ENCODE measurements at places on chromosomes 7 and 10.

DNA sequence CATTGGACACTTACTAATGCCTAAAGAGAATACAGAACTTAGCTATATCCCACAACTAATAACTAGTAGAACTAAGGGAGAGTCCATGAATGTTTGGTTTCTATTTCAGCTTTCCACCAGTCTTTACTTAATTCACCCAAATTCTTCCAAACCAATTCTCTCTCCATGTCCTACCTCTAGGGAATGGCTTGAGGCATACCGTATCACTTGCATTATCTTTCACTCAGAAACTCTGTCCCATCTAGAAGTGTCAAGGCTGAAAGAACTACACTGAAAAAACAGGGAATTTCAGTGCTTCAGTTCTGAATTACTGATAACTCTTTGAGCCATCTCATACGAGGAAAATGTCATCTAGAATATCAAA is 758 bp downstream of the TMEM168 start:
- DNase-seq, result no peak

DNA sequence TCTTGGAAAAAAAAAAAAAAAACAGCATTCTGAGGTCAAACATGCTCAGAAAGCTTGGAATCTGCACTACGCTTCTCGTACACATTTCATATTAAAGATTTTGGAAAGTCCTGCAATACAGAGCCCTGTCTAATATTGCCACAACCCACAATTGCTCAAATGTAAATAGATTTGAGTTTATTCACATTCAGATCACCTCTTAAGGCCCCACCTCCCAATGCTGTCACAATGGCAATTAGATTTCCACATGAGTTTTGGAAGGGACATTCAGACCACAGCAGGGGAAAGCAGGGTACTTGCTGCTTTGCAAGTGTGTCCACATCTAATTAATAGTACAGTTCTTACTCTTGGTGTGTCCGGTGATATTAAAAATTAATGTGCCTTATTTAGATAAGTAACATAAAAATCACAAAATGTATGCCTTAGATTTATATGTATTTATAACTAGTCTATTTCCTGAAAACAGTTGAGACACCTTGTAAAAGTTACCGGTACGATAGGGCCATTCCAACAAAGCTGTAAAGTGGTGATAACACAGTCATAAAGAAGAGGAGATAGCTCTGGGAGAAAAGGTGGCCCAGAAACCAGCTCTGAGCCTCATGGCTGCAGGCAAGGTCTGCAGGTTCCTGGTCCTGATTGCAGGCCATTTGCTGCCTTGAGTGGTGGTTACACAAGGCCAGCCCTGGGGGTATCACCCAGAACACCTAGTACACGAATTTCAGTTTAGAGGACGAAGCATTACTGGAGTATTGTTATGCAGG is 27.9 kb downstream of the EGFR start:
- DNase-seq, result no peak

DNA sequence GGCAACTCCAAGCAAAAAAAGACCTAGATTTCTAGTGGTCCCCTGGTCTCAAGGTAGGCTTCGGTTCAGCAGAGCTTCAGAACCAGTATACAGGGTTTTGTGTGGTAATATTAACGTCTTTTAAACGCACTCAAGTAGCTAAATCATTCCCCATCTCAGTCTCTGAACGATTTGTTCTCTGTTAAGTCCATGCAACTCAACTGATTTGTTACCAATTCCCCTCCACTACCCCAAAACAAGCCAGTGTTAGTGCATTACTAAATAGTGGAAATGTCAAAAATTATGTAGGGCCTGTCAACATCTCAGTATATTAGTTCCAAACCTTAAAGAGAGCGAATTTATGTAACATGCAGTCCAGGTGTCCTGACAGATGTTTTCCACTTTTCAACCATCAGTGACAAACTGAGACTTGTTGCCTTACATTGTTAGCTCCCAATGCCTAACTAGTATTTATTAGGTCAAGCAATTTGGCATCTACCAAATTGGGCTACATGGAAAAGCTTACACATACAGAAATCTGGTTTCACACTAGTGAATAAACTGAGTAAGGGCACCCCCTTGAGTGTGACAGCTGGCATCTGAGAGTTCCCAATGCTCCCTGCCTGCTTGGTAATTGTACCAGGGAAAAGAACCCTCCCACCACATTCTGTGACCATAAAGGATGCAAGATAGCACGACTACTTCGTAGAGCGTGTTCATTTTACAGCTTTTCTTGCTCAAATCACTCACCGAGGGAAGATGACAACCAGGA is 12.2 kb downstream of the HNRNPA2B1 start:
- DNase-seq, result no peak

- DNase-seq, result no peak
Observed at GRCh38 chr10:58070956-58071355, 196.7 kb downstream of the IPMK start.

- no peak for DNase-seq
Observed at GRCh38 chr10:115921795-115922194, 351.2 kb downstream of the GFRA1 start.

DNA sequence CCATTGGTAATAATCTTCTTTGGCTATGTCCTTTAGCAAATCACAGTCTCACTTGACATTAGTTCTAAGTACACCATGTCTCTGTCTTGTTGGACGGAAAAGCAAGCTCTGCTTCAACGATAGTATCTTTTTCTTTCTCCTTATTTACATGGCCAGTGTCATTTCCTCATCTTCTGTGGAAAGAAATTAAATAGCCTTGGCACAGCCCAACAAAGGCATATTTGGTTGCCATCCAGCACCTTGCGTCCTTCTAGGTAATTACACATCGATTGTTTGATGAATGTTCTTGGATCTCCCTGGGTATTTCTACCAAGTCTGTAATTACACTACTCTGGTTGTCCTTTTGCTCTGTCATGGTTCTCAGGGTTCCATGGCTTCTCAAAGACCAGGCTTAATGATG is 183.1 kb downstream of the CHN2 start:
- no peak for DNase-seq

DNA sequence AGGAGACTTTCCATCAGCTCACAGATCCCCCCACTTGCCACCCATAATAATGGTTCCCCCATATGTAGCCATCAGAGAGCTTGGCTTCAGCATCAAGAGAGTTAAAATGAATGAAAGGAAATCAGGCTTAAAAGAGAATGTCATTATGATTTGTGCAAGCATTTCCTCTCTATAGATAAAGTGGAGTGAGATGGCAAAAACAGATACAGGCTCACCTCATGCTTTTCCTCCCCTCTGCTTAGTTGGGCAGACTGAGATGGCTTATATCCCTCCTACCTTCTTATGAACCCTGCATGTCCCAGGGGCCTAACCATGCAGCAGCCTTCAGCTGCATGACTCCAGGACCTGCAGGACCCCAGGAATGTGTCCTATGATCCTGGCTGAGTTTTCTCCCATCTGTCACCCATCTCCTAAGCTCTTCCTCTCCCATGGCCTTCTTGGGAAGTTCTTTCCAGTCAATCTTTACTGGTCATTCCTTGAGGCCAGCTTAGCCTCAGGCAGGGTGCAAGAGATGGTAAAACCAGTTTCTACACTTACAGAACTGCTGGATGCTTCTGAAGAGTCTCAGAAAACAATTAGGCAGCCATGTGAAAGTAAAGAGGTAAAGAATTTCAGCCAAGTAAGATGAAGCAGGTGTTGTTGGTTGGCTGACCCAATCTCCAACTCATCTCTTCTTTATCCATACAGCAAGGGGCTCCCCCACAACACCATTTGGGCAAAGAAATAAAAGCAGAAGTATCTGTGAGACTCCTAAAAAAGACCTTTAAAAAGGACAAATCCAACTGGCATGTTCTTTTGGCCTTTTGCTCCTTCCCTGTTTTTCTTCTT is 159.7 kb downstream of the RTKN2 start:
- DNase-seq, result no peak

GRCh38 chr7:36019980-36020379 is 133.1 kb upstream of the EEPD1 start:
- DNase-seq, result no peak

DNA sequence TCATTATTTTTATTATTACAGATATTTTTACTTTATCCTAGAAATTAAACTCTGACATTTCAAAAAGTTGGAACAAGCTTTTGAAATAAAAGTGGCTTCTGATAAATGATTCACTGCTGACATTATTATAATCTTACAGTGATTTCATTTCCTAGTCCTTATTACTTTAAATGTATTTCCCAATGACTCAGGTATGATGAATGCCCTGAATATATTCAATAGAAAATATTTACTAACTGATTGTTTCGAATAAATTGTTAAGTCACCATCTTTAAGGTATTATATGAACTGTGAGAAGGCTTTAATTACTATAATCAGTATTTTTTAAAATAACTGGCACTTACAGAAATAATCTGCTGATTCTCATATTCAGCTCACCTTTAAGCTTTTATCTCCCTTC is 21.6 kb downstream of the DKK1 start:
- no peak for DNase-seq

- no peak for DNase-seq
Observed at GRCh38 chr10:12287772-12288171, 61.6 kb upstream of the CAMK1D start.

GRCh38 chr10:79927111-79927828 is 21.6 kb downstream of the SFTPD start:
- no peak for DNase-seq

DNA sequence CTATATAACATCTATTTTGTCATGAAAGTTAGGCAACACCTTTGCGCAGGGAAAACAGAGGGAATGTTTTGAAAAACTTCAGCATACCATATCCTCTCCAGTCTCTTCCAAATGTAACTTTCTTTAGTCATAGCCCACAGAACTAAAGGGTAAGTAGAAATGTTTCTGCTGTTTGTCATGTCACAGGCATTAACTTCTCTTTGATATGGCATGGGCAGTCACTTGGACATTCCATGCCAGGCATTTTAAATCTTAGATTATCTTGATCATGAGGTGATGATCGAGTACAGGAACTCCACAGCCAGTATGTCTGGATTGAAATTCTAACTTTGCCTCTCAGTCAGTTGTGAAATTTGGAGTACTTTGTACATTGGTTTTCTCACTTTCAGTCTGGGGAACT is 27.5 kb upstream of the ETV1 start:
- no peak for DNase-seq

DNA sequence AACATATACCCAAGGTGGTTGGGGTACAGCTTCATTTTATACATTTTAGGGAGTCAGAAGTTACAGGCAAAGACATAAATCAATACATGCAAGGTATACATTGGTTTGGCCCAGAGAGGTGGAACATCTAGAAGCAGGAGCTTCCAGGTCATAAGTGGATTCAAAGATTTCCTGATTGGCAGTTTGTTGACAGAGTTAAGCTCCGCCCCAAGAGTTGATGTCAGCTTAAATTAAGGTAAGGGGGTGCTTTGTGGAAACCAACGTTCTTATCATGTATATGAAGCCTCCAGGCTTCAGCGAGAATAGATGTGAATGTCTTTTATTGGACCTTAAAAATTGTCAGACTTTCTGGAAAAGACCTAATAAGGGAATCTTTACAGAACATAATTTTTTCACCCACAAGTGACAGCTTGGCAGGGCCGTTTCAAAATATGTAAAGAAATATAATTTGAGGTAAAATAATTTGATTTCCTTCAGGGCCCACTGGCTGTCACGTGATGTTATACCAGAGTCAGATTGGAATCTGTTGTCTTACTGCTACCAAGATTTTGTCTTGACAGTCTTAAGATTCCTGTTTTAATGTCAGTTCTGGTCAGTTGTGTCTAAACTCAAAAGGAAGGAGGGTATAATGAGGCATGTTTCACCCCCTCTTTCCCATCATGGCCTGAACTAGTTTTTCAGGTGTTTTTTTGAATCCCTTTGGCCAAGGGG is 6.3 kb upstream of the PANK1 start:
- no peak for DNase-seq

GRCh38 chr10:23826421-23826820 is 382.5 kb upstream of the KIAA1217 start:
- peak; percentile 22 for DNase-seq

GRCh38 chr7:88628363-88629085 is 131.0 kb upstream of the ZNF804B start:
- no peak for DNase-seq

- no peak for DNase-seq
Observed at GRCh38 chr10:104842704-104843103, 201.6 kb downstream of the SORCS3 start.

- no peak for DNase-seq
Observed at GRCh38 chr7:134766779-134767519, 12.5 kb upstream of the CALD1 start.

GRCh38 chr10:100357059-100357858 is 10.2 kb downstream of the SCD start:
- DNase-seq, result no peak

- DNase-seq, result no peak
Observed at GRCh38 chr10:61284222-61284890, 168.8 kb downstream of the TMEM26 start.

GRCh38 chr7:105799006-105799405 is 77.4 kb downstream of the ATXN7L1 start:
- no peak for DNase-seq

GRCh38 chr7:18386607-18387006 is 108.9 kb upstream of the HDAC9 start:
- no peak for DNase-seq

DNA sequence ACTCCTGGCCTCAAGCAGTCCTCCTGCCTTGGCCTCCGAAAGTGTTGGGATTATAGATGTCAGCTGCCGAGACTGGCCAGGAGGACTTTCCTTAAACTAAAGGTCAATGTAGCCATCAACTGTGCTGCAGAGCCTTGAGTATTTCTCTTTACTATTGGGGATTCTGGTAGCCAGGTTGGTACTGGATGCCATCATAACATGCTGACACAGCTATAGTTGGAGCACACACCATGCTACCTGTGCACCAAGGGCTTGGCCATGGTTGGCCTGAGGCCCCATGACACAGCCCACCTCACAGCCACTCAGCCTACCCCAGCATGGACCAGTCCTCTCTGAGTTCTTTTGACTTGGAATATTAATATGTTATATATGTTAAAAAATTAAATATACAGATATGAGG is 54.4 kb downstream of the HECTD2 start:
- no peak for DNase-seq

DNA sequence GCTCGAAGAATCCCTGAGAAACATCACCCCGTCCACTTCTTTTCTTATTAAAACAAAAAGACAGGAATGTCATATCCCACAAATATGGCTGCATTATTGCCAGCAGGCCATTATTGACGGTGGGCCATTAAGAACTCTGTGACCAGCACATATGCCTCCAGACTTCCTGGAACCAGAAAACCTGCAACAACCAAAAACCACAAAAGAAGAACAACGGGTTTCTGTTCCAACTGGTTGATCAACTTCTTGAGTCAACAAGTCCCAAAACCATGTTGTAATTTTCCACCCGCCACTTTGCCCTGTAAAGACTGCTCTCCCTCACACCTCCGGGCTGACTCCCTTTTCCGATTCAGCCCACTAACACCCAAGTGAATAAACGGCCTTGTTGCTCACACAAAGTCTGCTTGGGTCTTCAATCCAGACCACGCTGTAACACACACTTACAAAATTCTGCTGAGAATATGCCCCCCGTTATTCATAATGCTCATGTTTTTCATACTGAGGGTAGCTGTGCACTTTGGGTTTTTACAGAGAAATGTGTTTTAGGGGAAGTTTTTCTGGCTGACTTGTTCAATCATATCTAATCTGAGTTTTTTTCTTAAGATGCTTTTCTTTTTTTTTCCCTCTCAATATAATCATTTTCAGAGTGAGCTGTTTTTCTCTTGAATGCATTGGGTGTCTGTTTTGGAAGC is 20.7 kb downstream of the ZNF107 start:
- no peak for DNase-seq

- no peak for DNase-seq
Observed at GRCh38 chr7:36045830-36046341, 107.2 kb upstream of the EEPD1 start.
